Activated CD4-positive, alpha-beta T cell treated with anti-CD3 and anti-CD28 coated beads, Interleukin-2, amount 10 ng/mL, durations not matched to agents 7 days and 5 days (primary cell): ENCODE measurements at places on chromosomes 7 and 10. TPM values are rescaled to one million over a fixed set of nuclear protein-coding genes. Genes with fewer than 3 reads are reported as not detected.
A peak's percentile ranks its signal among the peaks of the same experiment; 100 is the strongest.

GRCh38 chr7:38451840-38452239, 178.4 kb upstream of the TARP start:
- H3K36me3 ChIP-seq = no peaks in the 10 kb centered on the region
- no peak overlapping the region for H3K4me3 ChIP-seq
- peaks cover 2% of the 10 kb centered on the region for H3K27me3 ChIP-seq

DNA sequence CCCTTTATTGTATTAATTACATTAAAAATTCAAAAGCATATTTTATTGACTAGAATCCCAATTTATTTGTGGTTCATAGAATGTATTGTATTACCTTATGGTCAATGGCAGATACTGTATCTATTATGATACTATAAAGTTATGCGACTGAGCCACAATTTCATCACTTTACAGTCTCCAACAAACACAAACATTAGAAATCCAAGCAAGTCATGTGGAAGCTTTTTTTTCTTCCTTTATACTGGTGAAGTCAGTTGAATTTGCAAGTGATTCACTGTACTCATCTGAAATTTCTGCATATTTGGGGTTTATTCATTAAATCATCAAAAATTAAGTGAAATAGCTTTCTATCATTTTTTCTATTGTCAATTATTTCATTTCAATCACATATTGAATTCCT, 54.3 kb downstream of the BMPER start:
- no peak overlapping the region for H3K27ac ChIP-seq
- H3K4me3 ChIP-seq = no peak overlapping the region
- peaks cover 4% of the 10 kb centered on the region for H3K27me3 ChIP-seq
- no peaks in the 10 kb centered on the region for H3K36me3 ChIP-seq
- H3K4me1 ChIP-seq = no peaks in the 10 kb centered on the region

DNA sequence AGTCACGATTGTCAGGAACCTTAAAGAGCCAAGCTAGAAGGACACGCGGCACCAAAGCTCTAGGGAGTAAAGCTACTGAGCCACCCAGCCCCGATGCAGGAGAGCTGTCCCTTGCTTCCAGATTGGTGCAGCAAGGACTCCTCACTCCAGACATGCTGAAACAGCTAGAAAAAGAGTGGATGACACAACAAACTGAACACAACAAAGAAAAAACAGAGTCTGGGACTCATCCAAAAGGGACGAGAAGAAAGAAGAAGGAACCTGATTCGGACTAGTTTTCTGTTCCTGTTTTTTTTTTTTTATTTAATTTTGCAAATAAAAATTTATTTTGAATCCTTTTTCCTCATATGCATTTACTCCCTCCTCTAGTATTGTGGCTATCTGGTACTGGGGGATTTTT, 11.4 kb upstream of the HKDC1 start:
- no peaks in the 10 kb centered on the region for H3K27me3 ChIP-seq
- no peak for DNase-seq
- H3K4me3 ChIP-seq = no peak overlapping the region
- H3K4me1 ChIP-seq = peaks cover 48% of the 10 kb centered on the region
- no peak overlapping the region for H3K27ac ChIP-seq

DNA sequence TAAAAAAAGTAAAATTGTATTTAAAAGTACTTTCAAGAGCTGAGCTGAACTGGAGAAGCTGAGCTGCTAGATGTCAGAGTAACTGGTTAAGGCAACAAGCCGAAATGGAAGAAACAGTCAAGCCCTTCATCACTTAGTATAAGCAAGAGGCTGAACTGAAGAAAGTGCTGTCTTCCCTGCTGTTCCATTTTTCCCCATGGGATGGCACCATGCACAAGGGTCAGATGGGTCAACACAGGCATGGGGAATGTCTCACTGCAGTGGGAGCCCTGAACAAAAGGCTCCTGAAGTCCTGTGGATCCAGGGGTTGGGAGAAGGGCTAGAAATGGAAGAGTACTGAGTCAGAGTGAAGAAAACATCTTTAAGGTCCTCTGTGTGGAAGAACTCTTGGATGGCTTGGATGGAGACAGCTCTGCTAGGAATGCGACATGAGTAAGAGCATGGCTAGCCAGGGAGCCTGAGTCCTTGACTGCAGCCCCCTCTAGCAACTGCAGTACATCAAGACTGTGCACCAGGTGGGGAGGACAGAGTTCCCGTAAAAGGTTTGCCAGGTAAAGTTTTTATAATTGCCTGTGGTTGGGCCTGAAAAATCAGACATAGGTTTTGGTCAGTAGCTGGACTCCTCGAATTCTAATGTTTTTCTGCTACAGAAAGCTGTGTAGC, 348.3 kb downstream of the GPR158 start:
- no peaks in the 10 kb centered on the region for H3K36me3 ChIP-seq
- no peaks in the 10 kb centered on the region for H3K4me1 ChIP-seq
- no peaks in the 10 kb centered on the region for H3K27me3 ChIP-seq

GRCh38 chr7:27196287-27196767, 3.6 kb downstream of the HOXA13 start:
- peak; percentile 86 for DNase-seq
- H3K27me3 ChIP-seq = peaks cover 84% of the 10 kb centered on the region
- no peaks in the 10 kb centered on the region for H3K36me3 ChIP-seq
- H3K4me3 ChIP-seq = no peak overlapping the region
- H3K27ac ChIP-seq = no peak overlapping the region

- H3K27me3 ChIP-seq = no peaks in the 10 kb centered on the region
- no peaks in the 10 kb centered on the region for H3K4me1 ChIP-seq
- H3K27ac ChIP-seq = no peak overlapping the region
- H3K36me3 ChIP-seq = no peaks in the 10 kb centered on the region
- H3K4me3 ChIP-seq = no peak overlapping the region
These were observed 168.2 kb upstream of the IGFBP3 start for GRCh38 chr7:46089281-46089680.

- H3K4me1 ChIP-seq = peaks cover 8% of the 10 kb centered on the region
- H3K4me3 ChIP-seq = no peak overlapping the region
- no peaks in the 10 kb centered on the region for H3K36me3 ChIP-seq
- no peak overlapping the region for H3K27ac ChIP-seq
- H3K27me3 ChIP-seq = peaks cover 81% of the 10 kb centered on the region
These were observed 9.2 kb upstream of the SP8 start for GRCh38 chr7:20795881-20796280.

DNA sequence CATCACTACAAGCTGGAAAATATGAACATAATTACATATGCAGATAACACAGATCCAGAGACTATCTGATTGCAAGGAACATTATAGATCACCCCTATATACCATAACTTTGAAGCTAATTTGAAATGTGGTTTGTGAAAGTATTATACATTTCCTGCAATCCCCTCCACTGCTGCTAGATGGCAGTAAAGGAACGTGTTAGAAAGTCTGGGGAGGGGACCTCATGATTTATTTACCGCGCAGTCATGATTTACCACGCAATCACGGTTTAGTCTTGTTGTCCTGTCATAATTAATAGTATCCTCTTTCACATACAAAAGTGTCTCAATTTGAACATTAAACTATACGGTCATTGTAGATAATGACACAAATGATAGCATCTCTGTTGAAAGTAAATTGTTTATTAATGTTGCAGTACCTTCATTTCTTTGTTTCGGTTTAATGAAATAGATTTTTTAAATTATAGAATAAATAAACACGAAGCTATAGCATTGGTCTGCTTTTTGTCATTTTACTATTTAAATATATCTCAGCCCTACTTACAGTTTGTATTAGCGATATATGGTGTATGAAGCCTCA, 145.3 kb upstream of the PRSS1 start:
- H3K4me1 ChIP-seq = peaks cover 17% of the 10 kb centered on the region
- H3K36me3 ChIP-seq = no peaks in the 10 kb centered on the region
- H3K27me3 ChIP-seq = peaks cover 6% of the 10 kb centered on the region
- DNase-seq = peak; percentile 69

- no peaks in the 10 kb centered on the region for H3K27me3 ChIP-seq
- no peak for DNase-seq
- no peaks in the 10 kb centered on the region for H3K36me3 ChIP-seq
- H3K4me1 ChIP-seq = no peaks in the 10 kb centered on the region
- H3K27ac ChIP-seq = no peak overlapping the region
These were observed 65.1 kb downstream of the IGF2BP3 start for GRCh38 chr7:23405240-23405618.

GRCh38 chr7:101927802-101928201, 110.4 kb downstream of the CUX1 start:
- no peak overlapping the region for H3K27ac ChIP-seq
- no peak overlapping the region for H3K4me3 ChIP-seq
- no peaks in the 10 kb centered on the region for H3K27me3 ChIP-seq
- H3K4me1 ChIP-seq = peaks cover 3% of the 10 kb centered on the region
- no peak for DNase-seq

DNA sequence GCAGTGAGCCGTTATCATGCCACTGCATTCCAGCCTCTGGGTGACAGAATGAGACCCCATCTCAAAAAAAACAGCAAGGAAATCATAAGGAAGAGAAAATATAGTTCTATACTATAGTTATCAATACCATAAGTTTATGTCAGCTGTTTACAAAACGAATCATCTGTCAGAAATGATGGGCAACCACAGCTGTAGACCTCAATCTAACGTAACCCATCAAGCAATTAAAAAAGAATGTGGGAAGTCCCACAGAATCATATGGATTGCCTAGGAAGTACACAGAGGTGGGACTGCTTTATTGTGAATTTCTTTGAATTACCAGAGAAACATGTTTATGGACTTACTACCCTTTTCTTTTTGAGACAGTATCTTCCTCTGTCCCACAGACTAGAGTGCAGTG, 6.9 kb downstream of the NRBF2 start:
- no peaks in the 10 kb centered on the region for H3K27me3 ChIP-seq
- peaks cover 40% of the 10 kb centered on the region for H3K4me1 ChIP-seq
- H3K36me3 ChIP-seq = peaks cover 28% of the 10 kb centered on the region
- no peak overlapping the region for H3K27ac ChIP-seq
- no peak for DNase-seq

GRCh38 chr7:7761340-7761973, 43.0 kb upstream of the RPA3 start:
- no peak for DNase-seq
- no peaks in the 10 kb centered on the region for H3K36me3 ChIP-seq

DNA sequence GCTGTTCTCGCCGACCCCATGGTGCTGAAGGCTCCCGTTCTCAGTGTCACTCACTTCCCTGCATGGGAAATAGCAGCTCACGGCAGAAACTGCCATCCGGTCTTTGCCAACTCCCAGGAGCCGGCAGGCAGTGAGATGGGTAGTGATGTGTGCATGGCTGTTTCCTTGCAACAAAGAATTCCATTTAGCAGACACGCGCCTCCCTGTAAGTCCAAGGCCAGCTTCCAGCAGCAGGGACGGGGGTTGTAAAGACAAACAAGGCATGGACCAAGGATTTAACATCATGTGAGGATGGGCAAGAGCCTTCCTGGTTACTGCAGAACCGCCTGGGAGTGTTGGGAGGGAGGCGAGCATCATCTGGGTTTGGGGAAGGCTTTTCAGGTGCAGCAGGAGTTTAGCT, 273.1 kb downstream of the GLRX3 start:
- no peak for DNase-seq
- H3K4me3 ChIP-seq = no peak overlapping the region
- no peaks in the 10 kb centered on the region for H3K36me3 ChIP-seq
- no peak overlapping the region for H3K27ac ChIP-seq
- H3K27me3 ChIP-seq = no peaks in the 10 kb centered on the region

DNA sequence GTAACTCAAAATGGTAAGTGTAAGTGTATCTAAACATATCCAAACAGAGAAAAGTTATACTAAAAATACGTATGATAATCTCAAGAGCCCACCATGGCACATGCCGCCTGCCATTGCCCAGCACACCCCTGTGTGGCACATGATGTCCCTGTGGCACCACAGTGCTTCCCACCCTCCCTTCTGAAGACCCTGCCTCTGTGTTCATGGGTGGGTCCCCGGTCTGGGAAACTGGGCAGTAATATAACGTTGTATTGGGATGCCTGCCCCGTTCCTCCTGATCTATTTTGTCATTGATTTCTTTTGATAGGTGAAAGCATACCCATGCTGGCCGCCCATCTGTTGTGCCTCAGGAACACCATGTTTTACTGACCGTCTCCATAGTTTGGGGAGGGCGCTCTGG, 296.8 kb upstream of the SHH start:
- no peak overlapping the region for H3K4me3 ChIP-seq
- H3K27ac ChIP-seq = no peak overlapping the region
- no peaks in the 10 kb centered on the region for H3K4me1 ChIP-seq
- no peaks in the 10 kb centered on the region for H3K27me3 ChIP-seq
- DNase-seq = no peak

- no peaks in the 10 kb centered on the region for H3K4me1 ChIP-seq
- H3K4me3 ChIP-seq = no peak overlapping the region
- no peak overlapping the region for H3K27ac ChIP-seq
These were observed 1560.0 kb upstream of the LRRTM3 start for GRCh38 chr10:65365878-65366277.

GRCh38 chr10:79430325-79430905, 15.0 kb downstream of the ZCCHC24 start:
- H3K27ac ChIP-seq = no peak overlapping the region
- peaks cover 6% of the 10 kb centered on the region for H3K4me1 ChIP-seq
- H3K27me3 ChIP-seq = peaks cover 10% of the 10 kb centered on the region
- H3K4me3 ChIP-seq = no peak overlapping the region
- no peaks in the 10 kb centered on the region for H3K36me3 ChIP-seq

DNA sequence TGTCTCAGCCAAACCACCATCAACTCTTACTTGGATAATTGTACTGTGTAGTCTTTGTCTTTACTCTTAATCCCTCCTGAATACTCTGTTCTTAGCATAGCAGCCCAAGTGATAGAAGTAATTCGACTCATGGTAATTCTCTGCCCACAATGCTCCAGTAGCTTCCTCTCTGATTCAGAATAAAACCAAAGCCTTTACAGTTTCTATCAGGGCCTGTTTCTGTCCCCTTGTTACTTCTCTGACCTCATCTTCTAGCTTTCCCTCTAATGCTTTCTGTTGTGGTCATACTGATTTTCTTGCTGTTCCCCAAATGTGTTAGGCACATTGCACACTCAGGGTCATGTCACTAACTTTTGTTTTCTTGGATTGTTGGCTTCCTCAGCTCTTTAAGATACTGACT, 8.0 kb downstream of the ZNF518A start:
- H3K36me3 ChIP-seq = peaks cover 66% of the 10 kb centered on the region
- H3K4me3 ChIP-seq = no peak overlapping the region
- H3K27me3 ChIP-seq = no peaks in the 10 kb centered on the region
- peaks cover 23% of the 10 kb centered on the region for H3K4me1 ChIP-seq
- no peak overlapping the region for H3K27ac ChIP-seq
- DNase-seq = no peak

Gene CACNB2
- total RNA-seq = not detected

Gene STAMBPL1
- total RNA-seq = 39.7 TPM

Gene TCERG1L
- total RNA-seq = not detected

Gene SPDYE2
- total RNA-seq = not detected

Gene RBM20
- total RNA-seq = not detected

Gene NRAP
- not detected for total RNA-seq

Gene RTKN2
- total RNA-seq = 8.5 TPM

Gene FOXP2
- not detected for total RNA-seq

Gene AGR2
- total RNA-seq = not detected

Gene EPO
- not detected for total RNA-seq

Gene RNF133
- not detected for total RNA-seq

Gene C10orf67
- 0.15 TPM for total RNA-seq
